ENCODE measurements at places on chromosomes 6 and 20.

DNA sequence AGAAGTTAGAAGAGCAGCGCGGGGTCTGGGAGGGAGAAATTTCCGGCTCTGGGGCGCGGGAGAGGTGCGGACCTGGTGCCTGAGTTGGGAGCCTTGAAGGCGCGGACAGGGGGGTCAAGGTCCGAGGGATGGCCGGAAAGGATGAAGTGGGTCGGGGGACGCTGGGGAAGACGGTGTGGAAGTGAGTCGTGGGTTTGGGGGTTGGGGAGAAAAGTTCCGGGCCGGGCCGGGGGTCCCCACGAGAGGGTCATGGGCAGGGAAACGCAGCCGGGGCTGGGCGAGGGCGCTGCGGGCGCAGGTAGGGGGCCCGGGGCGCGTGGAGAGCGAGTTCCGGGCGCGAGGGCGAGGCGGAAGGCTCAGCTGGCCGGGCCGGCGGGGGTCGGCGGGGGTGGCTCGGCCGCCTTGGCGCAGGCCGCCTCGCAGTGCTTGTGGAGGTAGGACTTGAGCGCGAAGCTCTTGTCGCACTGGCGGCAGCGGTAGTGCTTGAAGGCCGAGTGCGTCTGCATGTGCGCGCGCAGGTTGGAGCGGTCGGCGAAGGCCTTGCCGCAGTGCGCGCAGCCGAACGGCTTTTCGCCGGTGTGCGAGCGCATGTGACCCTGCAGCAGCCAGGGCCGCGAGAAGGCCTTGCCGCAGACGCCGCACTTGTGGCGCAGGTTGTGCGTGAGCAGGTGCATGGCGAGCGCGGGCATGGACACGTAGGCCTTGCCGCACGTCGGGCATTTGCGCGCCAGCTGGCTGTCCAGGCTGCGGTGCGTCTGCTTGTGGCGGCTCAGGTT lies 10.5 kb upstream of the SRXN1 start:
- no peak for DNase-seq

DNA sequence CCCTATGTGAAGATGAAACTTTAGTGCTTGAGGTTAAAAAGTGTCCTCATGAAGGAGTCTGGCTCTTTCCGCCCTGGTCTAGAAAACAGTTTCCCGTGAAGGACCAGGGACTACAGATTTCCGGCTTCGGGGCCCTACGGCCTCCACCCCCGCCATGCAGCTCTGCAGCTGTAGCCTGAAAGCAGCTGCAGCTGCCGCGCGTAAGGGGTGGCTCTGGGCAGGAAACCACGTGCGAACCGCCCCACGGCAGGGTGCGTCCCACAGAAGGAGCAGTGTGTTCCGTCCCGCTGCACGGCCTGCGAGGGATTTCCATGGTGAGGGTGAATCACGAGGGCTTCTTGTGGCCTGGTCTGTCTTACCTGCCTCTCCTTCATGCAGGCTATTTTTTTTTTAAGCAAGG lies 117.0 kb downstream of the ERMARD start:
- DNase-seq, result peak; percentile 56

DNA sequence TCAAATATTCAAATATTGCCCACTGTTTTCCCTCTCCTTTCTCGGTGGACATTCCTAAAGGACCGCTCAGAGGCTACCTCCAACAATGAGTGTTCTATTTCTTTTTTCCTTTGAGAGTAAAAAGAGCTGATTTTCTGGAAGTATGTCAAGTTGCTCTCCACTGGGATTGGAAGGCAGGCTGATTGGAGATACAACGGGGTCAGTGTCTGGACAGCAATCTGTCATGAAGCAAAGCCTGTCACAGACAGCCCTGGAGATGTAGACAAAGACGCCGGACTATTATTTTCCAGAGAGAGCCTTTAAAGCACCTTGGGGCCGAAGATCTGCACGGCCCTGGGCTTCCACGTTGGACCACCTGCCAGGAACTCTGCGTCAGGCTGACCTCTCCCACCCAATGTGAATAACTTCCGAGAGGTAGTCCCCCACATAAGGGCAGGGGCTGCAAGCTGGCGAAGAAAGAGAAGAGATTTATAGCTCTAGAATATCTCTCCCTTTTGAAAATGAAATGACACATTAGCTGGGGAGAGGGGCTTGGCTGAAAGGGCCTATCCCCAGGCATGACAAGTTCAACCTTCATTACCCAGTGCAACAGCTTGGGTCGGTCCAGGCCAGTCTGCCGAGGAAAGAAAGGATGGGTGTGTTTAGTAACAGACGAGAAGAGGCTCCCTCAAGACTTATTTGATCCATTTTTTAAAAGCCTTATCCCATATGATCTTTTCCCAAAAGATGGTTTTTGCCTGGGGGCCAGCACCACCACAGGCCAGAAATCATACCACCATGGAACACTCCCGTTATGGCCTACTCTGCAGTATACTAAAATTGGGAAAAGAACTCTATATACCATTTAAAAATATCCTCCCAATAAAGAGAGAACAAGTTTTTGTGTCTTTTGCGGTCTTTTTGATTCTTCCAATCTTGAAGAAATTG lies 131.1 kb downstream of the OLIG3 start:
- DNase-seq, result no peak

- DNase-seq, result no peak
Measured at GRCh38 chr6:10482636-10483257, 38.4 kb upstream of the GCNT2 start.

- DNase-seq, result no peak
Measured at GRCh38 chr20:60043435-60043834, 85.2 kb downstream of the CDH26 start.

DNA sequence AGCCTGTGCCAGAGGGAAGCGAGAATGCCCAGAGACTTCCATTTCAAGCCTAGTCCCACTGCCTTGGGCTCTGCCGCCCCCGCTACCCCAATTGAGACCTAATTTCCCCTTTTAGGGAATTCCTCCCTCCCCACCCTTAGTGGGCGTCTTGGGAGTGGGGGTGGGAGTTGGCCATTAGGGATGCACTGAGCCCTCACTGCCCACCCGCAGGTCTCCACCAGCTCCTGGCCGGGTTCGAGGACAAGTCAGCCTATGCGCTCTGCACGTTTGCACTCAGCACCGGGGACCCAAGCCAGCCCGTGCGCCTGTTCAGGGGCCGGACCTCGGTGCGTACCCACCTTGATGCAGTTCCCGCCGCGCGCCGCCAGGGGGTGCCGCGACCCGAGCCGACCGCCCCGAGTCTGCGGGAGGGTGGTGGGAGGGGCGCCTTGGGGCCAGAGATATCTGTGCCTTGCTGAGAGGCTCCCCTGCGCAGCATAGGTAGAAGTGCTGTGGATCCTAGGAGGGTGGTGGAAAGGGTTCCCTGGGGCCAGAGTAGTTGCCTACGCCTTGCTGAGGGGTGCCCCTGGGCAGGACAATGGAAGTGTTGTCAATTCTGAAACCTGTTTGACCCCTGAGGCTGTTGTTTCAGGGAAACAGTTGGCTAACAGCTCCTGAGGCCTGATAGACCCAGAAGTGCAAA lies 9.2 kb downstream of the ITPA start:
- peak; percentile 77 for DNase-seq

DNA sequence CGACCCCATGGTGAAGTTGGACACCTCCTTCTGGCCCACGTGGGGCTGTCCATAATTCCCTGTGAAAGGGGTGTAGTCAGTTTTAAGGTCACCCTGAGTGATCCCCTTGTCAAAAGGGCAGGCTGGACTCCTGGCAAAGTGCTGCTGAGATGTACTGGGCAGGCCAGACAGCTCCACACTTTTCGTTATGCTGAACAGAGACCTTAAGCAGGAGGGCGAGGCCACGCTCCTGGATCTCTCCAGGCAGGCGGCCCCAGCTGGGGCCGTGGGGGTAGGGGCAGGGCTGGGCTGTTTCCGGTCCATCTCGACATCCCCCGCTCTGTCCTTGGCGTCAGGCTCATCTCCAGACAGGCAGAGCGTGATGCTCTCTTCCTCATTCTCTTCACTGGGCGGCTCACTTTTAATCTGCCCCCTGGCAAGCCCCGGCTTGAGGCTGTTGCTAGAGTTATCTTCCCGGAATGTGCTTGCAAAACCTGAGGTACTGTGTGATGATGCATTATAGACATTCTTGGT lies 56.7 kb downstream of the GJA10 start:
- peak; percentile 84 for DNase-seq

GRCh38 chr6:123655521-123656306 lies 19.0 kb upstream of the TRDN start:
- DNase-seq, result peak; percentile 43

- no peak for DNase-seq
Measured at GRCh38 chr6:129764761-129765407, 54.9 kb upstream of the ARHGAP18 start.

DNA sequence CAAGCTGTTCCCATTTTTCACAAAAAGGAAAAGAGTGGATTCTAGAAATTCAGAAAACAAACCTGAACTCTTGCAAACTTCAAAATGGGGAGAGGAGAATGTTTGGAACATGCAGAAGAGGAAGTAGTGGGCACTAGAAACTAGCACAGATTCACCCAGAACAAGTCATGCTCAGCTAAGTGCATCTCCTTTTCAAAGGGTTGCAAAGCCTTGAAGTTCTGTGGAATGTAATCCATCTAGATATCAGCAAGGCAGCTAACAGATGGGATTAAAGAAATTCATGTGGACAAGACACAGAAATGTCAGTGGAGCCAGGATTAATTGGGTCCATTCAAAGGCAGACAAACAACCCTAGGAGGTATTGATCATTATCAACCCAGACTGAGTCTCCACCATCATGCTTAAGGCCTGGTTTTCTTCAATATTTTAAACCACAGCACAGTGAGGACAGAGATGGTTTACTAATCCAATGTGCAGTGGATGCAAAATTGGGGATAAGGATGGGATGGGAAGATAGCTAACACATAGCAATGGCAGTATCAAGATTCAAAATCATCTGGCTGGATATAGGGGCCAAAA lies 31.3 kb downstream of the KCNK5 start:
- DNase-seq, result no peak

GRCh38 chr20:5077761-5078387 lies 41.9 kb downstream of the PCNA start:
- DNase-seq, result peak; percentile 38

- no peak for DNase-seq
Measured at GRCh38 chr6:50819466-50819903, 814 bp downstream of the TFAP2B start.

DNA sequence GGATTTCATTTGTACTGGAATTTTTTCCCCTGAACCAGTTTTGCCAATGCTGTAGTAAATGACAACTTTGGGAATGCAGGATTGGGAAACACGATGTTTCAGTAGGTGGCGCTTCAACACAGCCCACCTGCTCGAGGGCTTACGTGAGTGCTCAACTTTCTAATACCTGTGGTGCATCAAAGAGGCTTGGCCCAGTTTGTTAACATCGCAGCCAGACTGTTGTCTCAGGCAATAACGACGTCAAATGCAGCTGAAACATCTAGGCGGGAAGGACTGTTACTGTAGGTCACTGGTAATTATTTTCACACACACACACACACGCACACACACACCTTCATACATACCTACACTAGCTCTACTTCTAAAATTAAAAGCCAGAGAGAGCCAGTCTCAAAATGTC lies 815.5 kb upstream of the SLC35B3 start:
- DNase-seq, result peak; percentile 27

GRCh38 chr20:13312300-13312699 lies 91.2 kb downstream of the ISM1 start:
- DNase-seq, result no peak

DNA sequence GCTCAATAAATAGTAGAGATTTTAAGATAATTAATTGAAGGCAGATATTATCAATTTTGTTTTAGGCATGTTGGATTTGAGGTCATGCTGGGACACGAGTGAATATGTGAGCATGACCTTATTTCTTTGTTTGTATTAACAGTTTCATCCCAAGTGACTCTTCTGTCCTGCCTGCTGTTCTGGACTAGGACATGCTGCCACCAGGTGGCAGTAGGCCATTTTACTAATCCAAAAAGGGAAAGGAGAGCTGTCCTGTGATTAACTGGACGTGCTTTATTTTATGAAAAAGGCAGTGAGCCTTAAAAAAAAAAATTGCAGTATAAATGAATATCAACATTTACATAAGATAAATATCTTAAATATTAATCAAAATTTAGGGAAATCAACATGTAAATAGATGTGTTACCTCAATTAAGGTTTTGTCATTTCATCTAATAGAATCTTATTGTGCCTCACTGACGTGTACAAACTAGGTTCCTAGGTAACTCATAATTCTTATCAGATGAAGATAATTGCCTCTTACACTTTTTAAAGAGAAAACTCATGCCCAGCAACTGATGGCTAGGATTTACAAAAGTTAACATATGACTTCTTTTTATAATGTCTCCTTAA lies 49.8 kb downstream of the FRK start:
- DNase-seq, result peak; percentile 58

DNA sequence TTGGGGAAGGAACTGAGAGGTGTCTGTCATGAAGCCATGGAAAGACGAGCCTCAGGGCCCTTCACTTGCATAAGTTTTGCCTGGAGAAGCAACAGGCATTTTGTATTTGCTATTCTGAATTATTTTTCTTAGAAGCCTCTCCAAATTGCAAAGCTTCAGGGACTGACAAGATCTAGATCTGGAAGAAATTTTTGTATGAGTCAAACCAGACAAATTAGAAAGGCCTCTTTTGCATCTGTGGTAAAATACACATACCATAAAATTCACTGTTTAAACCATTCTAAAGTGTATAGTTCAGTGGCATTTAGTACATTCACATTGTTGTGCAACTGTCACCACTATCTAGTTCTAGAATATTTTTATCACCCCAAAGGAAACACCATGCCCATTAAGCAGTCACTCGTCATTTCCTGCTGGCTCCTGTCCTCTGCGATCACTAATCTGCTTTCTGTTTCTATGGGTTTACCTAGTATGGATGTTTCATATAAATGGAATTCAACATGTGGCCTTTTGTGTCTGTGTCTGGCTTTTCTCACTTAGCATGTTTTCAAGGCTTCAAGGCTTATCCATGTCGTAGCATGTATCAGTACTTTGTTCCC lies 269.1 kb downstream of the PHF3 start:
- DNase-seq, result peak; percentile 10

DNA sequence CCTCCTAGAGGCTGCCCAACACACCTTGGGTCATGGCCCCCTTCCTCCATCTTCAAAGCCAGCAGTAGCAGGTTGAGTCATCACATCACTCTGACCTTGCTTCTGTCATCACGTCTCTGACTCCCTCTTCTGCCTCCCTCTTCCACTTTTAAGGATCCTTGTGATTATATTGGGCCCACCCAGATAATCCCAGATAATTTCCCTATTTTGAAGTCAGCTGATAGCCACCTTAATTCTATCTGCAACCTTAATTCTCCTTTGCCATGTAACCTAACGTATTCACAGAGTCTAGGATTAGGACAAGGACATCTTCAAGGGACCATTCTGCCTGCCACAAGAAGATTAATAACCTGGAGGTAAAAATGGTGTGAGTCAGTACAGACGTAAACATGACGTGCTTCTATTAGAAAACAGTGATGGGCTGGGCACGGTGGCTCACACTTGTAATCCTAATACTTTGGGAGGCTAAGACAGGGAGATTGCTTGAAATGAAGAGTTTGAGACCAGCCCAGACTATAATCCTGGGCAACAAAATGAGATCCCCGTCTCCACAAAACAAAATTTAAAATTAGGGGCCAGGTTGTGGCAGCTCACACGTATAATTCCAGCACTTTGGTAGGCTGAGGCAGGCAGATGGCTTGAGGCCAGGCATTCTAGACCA lies 3.3 kb downstream of the ZSWIM3 start:
- DNase-seq, result no peak

DNA sequence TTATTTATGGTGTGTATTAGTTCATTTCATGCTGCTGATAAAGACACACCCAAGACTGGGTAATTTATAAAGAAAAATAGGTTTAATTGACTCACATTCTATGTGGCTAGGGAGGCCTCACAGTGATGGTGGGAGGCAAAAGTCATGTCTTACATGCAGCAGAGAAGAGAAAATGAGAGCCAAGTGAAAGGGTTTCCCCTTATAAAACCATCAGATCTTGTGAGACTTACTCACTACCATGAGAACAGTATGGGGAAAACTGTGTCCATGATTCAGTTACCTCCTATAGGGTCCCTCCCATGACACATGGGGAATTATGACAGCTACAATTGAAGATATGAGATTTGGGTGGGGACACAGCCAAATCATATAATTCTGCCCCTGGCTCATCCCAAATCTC lies 150.0 kb upstream of the AHI1 start:
- no peak for DNase-seq
